ENCODE measurements at places on chromosomes 2 and 18.

- peak; percentile 4 for DNase-seq
Measured at GRCh38 chr18:56748698-56749268, 97.6 kb downstream of the WDR7 start.

DNA sequence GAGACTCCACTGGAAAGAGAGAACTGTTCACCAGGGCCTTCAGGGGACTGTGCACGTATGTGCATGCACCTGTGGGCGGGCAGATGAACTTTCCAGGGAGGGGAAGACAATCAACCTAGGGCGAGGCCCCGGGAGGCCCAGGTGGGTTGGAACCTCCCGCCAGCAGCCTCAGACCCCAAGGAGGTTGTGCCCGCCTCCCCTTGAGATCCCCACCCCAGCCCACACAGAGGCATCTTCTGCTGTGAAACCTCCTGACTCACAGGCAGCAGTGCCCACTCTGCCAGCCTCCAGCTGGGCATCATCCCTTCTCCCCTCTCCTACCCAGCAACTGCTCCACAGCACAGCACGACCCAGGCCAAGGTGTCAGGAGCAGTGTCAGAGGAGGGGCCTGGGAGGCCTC lies 54.4 kb downstream of the FAM178B start:
- DNase-seq: no peak

- DNase-seq: no peak
Measured at GRCh38 chr2:48320742-48321141, 209.2 kb upstream of the STON1 start.

GRCh38 chr2:38716185-38716584 lies 35.0 kb downstream of the SRSF7 start:
- no peak for DNase-seq

DNA sequence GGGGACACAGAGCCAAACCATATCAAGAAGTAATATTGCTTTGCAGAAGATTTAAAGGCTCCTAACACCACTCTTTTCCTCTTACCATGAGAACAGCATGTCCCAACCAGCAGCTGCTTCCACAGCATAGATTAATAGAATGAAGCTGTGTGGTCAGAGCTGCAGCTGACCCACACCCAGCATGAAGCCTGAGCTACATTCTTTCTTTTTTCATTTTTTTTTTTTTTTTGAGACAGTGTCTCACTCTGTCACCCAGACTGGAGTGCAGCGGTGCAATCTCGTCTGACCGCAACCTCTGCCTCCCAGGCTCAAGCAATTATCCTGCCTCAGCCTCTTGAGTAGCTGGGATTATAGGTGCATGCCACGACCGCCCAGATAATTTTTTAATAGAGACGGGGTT lies 289.8 kb downstream of the RAD51AP2 start:
- DNase-seq: no peak

DNA sequence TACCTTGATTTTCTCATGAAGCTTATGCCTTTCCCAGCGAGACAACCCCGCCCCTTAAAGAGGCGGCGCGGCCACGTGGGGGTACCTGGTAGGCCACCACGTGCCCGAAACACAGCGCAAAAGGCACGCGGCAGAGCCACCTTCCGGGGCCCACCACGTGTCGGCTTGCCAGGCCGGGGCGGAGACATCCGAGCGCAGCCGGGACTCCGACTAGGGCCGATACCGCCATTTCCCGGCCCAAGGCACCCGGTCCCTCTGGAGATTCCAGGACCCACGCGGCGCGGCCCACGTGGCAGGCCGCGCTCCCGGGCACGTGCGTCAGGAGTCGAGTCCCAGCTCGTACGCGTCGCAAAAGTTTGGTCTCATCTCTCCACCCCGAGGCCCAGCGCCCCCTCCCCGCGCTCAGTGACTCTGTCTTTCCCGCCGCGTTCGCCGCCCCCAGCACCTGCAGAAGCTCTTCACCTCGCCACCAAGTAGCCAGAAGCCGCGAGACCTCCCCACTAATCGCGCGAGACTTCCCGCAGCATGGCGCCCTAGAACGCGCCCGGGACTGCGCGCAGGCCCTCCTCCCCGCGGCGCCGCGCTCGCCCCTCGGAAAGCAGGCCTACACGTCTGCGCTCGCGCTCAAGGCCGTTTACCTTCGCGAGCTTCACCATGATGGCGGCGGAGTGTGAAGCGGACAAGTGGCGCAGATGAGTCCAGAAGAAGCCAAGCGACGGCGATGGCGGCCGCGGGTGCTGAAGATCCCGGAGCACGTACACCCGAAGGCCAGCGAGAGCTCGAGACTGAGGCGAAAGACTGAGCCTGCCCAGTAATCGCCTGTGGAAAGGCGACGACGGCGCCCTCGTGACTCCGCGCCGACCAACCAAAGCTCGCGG lies at the start of gene NCL:
Gene NCL, minus strand, starts transcription at position 787 of the 878 bp plus-strand sequence. Its CDS starts 131 bp downstream, at position 656.
- DNase-seq: peak; percentile 82

DNA sequence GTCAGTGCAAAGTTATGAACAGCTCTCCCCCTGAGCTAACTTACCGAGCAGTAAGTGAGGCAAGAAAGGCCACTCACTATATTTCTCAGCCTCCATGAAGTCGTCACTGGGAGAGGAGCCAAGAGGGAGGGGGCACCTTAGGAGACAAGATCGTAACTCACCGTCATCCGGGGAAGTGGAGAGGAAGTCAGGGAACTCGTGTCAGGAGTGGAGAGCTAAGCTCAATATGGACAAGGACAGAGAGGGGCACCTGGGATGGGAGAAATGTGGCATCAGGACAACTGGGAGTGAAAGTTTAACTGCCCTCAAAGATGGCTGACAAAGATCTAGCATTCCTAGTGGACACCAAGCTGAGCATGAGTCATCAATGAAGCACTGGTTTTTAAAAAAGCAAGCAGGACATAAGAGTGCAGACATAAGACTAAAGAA lies 37.1 kb downstream of the BCL11A start:
- DNase-seq: no peak

GRCh38 chr2:121101093-121101715 lies 183.8 kb downstream of the TFCP2L1 start:
- no peak for DNase-seq

- DNase-seq: no peak
Measured at GRCh38 chr2:136057802-136058140, 60.2 kb downstream of the CXCR4 start.

DNA sequence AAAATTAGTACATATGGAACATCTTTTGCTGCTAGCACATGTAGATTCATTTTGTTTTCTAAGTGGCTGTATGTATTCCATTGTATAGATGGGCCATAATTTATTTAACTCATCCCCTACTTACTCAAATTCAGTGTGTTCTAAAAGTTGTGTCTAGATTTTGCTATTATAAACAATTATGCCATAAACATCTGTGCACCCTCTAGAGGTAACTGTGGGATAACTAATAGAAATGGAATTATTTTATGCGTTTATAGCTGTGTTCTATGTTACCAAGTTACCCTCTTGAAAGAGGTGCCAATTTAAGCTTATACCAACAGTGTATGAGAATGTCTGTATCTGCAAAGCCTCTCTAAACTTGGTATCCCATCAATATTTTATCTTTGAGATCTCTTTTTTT lies 100.4 kb downstream of the MMADHC start:
- DNase-seq: no peak

- DNase-seq: no peak
Measured at GRCh38 chr2:228700638-228701037, 519.2 kb upstream of the SPHKAP start.

Data from immature natural killer cell (primary cell).